Bronchial epithelial cell (primary cell): ENCODE measurements at places on chromosomes 12 and 14. TPM values are rescaled to one million over a fixed set of nuclear protein-coding genes. Genes with fewer than 3 reads are reported as not detected.

GRCh38 chr12:42981379-42981778 is 391.8 kb upstream of the PRICKLE1 start:
- peak; percentile 38 for DNase-seq

DNA sequence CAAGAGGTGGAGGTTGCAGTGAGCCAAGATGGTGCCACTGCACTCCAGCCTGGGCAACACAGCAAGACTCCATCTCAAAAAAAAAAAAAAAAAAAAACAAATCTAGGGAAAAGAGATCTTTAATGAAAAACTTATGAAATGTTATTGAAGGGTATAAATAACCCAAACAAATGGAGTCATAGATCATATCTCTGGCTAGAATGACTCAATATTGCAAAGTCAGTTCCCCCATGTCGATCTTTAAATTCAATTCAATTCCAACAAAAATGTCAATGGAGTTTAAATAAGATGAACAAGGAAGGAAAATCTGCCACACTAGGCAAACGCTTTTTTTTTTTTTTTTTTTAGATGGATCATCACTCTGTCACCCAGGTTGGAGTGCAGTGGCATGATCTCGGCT is 78.7 kb downstream of the R3HDM2 start:
- no peak for DNase-seq

- DNase-seq: no peak
These were observed 200.2 kb downstream of the TRHDE start for GRCh38 chr12:72472350-72472749.

- DNase-seq: peak; percentile 4
These were observed 131.0 kb upstream of the SRRM4 start for GRCh38 chr12:118850244-118850825.

DNA sequence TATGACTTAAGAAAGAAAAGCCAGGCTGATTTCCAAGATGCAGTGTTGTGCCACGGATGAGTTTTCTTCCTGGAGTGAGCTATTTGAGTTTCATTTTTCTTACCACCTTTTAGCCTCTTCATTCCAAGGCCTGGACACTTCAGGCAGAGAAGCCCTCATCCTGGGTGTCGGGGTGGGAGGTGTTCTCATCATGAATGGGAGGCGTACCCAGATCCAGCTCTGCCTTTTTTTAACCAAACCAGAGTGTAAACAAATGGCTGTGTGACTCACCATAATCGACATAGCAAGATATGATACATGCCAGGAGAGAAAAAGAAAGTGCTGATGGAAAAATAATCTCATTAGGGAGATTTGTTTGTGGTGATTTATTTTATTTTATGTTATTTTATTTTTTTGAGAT is 79.9 kb downstream of the ARF6 start:
- DNase-seq: peak; percentile 95

- no peak for DNase-seq
These were observed at the start of gene CPNE6 for GRCh38 chr14:24071144-24071697. CPNE6 (plus strand) TSS chr14:24071562; CDS start chr14:24072937, 1,375 bp downstream.

DNA sequence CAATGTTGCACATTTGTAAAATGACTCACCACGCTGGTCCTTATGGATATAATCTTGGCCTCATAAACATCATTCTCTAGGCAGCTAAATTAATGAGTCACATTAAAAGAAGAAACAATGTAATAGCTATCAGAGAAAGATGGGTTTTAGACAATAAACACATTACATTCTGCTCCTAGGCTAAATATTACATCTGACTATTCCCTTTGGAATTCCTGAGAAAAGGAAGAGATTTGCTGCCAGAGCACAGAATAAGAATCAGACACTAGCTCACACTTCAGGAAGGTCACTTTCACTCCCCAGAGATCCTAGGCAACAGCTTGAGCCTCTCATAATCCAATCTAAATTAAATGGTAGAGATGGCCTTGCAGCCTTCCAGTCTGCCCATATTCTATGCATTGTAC is 218.2 kb downstream of the PTPRO start:
- peak; percentile 41 for DNase-seq

- no peak for DNase-seq
These were observed 105.7 kb downstream of the ZC3H14 start for GRCh38 chr14:88668448-88669116.

GRCh38 chr14:76780360-76780759 is 19.1 kb downstream of the VASH1 start:
- no peak for DNase-seq

DNA sequence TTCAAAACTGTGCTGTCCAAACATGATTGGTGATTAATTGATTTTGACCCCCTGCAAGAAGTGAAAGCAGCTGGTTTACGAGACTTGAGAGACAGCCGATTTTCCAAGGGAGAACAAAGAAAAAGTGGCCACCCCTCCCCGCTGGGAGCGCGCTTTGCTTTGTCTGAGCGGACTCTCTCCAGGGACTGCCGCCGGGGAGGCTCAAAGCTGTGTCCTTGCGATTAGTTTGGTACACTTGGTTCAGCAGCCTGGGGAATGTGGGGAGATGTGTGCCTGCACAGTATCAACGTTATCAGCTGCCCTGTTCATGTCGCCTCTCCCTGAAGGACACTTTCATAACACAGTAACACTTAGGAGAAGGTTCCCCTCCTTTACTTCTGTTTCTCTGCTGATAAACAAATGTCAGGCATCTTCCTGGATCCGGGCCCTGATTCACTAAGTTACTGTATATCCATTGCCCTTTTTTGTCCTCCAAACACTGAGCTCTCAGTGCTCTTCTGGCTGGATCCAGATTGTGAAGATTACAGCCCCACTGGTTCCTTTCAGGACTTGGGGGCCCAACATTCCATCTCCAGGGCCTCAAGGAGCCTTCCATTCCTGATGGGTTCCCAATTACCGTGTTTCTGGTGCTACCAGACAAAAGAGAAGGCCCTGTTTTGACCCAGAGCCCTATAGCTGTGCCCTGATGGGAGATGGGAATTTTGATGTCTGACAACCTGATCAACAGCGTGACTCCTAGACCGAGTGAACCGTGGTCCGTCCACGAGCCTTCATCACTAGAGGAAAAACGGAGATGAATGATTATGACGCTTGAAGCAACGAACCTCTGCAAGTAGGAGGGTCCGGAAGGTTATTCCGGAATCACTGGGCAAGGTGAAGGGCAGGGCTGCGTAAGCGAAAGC is 31.7 kb upstream of the TUBA1C start:
- no peak for DNase-seq

DNA sequence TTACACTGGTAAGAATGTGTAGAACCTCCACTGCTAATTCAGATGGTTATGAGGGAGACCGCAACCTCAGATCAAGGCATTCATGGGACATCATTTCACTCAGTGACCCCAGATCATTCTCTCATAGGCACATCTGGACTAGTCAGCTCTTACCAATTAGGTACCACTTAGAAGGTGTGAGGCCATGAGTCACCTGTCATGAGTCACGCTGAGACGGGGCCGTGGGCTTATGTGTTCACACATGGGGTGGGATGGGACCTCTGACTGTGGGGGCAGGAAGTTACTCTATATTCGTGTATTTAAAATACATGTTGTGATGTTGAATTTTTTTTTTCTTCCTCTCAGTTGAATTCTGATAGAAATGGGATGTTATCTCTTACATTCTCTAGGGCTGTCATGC is 55.9 kb downstream of the CCDC92 start:
- peak; percentile 88 for DNase-seq

DNA sequence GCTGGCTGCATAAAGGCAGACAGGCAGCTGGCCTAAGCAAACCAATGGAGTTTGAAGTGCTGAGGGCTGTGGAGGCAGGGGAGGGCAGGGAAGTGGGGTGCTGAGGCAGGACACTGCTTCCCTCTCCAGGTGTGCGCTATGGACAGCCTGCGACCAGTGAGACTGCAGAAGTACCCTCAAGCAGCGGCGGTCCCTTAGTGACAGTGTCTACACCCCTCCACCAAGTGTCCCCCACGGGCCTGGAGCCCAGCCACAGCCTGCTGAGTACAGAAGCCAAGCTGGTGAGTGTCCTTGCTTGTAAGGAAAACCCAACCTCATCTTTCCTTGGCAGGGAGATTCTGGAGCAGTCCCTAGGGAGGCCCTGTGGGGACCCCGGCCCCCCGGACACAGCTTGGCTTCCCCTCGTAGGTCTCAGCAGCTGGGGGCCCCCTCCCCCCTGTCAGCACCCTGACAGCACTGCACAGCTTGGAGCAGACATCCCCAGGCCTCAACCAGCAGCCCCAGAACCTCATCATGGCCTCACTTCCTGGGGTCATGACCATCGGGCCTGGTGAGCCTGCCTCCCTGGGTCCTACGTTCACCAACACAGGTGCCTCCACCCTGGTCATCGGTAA is 17.9 kb downstream of the HNF1A start:
- DNase-seq: no peak

GRCh38 chr14:89474464-89474863 is 57.4 kb upstream of the FOXN3 start:
- no peak for DNase-seq

DNA sequence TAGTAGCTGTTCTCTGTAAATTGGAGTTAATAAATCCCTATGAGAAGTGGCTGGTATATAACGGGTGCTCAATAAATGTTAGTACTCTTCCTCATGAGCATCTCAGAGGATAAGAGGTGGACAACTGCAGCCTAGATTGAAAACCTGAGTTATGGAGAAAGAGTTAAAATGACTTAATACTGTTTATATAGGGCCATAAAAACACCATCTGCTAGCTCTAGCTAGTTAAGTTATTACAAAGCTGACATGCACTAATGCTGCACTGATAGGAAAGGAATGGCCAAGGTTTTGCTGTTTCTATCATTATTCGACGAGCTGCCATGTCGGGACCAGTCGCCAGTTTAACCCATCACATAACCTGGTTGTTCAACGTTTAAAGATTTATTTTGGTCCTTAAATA is 72.0 kb upstream of the SEL1L start:
- DNase-seq: no peak

- DNase-seq: no peak
These were observed 40.9 kb downstream of the ATL1 start for GRCh38 chr14:50600849-50601248.

GRCh38 chr14:72000907-72001306 is 68.7 kb downstream of the RGS6 start:
- DNase-seq: no peak

GRCh38 chr12:101876322-101876860 is 989 bp upstream of the DRAM1 start:
- peak; percentile 42 for DNase-seq

DNA sequence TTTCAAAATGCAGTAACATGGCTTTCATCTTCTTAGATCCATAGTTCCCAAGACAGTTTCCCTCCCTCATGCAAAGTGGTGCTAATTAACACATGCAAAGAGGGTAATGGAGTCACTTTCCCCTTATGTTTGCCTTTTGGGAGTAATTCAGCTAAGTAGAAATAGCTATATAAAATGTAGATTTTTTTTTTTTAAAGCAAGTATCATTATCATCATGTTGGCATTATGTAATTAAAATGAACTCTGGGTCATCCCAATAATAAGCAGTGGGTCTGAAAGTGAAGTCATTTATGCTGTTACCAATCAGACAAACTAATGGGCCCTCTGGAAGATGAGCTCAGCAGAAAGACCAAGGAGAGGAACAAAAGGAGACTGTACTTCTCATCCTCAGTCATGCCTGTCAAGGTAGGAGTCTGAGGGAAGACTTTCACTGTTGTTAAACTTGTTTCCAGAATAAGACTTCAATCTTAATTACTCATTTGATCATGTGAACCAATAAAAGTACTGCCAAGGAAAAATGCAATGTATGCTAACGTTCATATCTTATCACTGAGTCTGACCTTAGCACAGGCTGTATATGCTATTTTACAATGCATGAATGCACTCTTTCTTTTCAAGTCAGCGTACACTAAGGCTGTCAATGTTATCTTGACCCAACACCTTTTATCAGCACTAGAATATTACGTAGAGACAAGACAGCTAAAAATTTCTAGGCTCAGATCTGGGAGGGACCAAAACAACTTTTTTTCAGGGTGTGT is 26.8 kb downstream of the AREL1 start:
- DNase-seq: peak; percentile 15

GRCh38 chr14:95516554-95517181 is at the start of gene SYNE3:
SYNE3 (minus strand) TSS chr14:95516650; CDS start chr14:95475821, 40,829 bp downstream.
- DNase-seq: no peak

GRCh38 chr12:87929346-87929745 is 99.9 kb downstream of the C12orf50 start:
- DNase-seq: no peak

- DNase-seq: peak; percentile 68
These were observed 117.1 kb upstream of the FRMD6 start for GRCh38 chr14:51534610-51535011.

- no peak for DNase-seq
These were observed 606.5 kb downstream of the GALC start for GRCh38 chr14:87386524-87386923.

DNA sequence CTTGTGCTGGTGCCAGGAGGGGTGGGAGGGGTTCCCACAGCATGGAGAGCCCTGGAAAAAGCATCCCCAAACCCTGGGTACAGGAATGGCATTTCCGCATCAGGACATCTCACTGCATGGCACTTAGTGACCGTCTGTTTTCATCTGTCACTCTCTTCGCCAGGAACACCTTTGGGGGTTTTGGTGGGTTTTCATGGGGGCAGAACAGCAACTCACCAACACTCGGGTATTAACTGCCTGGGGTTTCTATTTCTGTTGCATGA is 3.5 kb downstream of the VSX2 start:
- no peak for DNase-seq

DNA sequence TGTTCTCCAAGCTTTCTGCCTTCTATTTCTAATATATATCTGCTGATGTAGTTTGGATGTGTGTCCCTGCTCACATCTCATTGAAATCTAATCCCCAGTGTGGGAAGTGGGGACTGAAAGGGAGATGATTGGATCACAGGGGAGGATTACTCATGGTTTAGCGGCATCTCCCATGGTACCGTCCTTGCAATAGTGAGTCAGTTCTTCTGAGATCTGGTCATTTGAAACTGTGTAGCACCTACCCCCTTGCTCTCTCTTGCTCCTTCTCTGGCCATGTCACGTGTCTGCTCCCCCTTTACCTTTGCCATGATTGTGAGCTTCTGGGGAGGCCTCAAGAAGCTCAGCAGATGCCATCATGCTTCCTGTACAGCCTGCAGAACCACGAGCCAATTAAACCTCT is 26.2 kb upstream of the ALX1 start:
- peak; percentile 6 for DNase-seq

- DNase-seq: no peak
These were observed 170.0 kb downstream of the PLCZ1 start for GRCh38 chr12:18567787-18568186.

GRCh38 chr12:42364692-42365091 is 38.7 kb downstream of the PPHLN1 start:
- DNase-seq: no peak

DNA sequence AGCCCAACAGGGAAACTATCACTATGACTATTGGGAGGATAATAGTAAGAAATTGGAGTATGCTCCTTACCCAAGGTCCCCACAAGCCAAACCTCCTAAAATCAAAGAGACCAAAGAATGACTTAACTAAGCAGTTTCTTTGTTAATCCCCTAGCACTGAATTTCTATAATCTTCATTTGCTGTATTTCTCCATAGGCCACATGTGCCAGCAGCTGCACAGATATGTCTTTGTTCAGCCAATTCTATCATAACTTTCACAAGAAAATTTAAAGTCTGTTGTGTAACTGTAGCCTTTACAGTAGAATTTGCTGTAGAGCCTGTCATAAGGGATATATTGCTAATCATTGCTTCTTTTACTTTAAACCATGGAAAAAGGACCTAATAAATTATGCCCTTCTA is 104.0 kb downstream of the RIN3 start:
- no peak for DNase-seq

BDKRB1 gene
- 1.0 and 1.1 TPM in 2 replicates for total RNA-seq

GPR68 gene
- 0.77 and 1.8 TPM in 2 replicates for total RNA-seq

GARIN6 gene
- total RNA-seq: not detected in 2 replicates

FGF23 gene
- total RNA-seq: not detected in 2 replicates

PTPN11 gene
- total RNA-seq: 140 TPM in 2 replicates

DCAF5 gene
- 11.1 and 14.1 TPM in 2 replicates for total RNA-seq

PMCH gene
- total RNA-seq: not detected in 2 replicates

ADAM20 gene
- 2.4 and 2.6 TPM in 2 replicates for total RNA-seq
